ENCODE measurements at places on chromosomes 3 and 15. TPM values are rescaled to one million over a fixed set of nuclear protein-coding genes. Genes with fewer than 3 reads are reported as not detected.

- no peak for DNase-seq
These were observed 177.8 kb downstream of the CBLB start for GRCh38 chr3:105691053-105691452.

DNA sequence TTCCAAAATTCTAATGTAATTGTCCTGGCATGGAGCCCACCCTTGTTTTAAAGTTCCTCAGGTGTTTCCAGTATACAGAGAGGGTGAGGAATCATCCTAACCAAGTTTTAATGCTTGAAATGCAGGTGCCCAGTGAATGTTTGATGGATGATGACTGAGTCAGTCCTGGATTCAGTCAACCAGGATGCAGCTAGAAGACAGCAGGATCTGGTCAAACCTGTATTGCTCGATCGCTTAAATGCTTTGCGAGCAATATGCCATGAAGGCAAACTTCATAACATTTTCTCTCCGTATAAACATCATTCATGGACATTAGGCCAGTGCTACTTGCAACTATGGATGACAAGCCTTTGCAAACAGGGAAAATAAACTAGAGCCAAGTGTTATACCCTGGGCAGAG lies 591.2 kb downstream of the RSL24D1 start:
- no peak for DNase-seq

- DNase-seq, result no peak
These were observed 1021.0 kb downstream of the EPHA3 start for GRCh38 chr3:90128391-90128790.

DNA sequence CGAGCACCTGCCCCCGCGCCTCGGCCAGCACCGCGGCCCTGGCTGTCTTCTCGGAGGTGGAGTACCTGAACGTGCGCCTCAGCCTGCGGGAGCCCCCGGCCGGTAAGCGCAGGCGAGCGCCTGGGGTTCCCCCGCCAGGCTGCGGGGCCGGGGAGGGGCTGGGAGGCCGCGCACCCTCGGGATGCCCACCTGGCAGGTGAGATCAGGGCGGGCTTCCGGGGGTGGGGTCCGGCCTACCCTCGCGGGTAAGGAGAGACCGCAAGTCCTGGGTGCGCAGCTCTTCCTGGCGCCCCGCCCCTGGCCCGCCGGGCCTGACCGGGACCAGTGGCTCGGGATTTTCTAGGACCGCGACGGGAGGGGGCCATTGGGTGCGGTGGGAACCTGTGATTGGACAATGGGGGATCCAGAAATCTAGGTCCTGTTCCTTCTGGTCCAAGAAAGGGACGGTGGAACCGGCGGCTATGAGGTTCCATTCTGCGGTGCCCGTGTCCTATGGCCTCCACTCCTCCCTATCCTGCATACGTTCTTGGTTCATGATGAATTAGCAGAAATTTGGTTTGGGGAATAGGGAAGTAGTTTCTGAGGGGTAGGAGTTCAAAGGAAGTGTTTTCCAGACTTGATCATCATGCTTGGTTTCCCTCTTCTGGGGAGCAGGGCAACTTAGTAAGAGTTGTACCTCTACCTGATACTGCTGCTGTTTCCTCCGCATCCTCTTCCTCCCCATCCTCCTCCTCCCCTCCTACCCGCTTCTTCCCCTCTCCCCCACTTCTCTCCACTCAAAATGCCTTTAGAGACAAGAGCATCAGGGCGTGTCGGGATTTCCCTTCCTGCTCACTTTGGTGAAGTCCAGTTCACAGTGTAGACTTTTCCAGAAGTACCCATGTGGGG lies 808 bp downstream of the ARRDC4 start:
- peak; percentile 2 for DNase-seq

Gene PTX3
- total RNA-seq, result not detected

Gene IL12A
- 1.1 TPM for total RNA-seq

Data from HepG2 (cell line).